ENCODE measurements at places on chromosomes 11 and 22.

- DNase-seq: no peak
These were observed 496.9 kb downstream of the SOX6 start for GRCh38 chr11:15859411-15859810.

GRCh38 chr11:27471589-27472397 lies 797 bp downstream of the LGR4 start:
- DNase-seq: no peak

- DNase-seq: no peak
These were observed 210.4 kb downstream of the SNX19 start for GRCh38 chr11:130705670-130706421.

DNA sequence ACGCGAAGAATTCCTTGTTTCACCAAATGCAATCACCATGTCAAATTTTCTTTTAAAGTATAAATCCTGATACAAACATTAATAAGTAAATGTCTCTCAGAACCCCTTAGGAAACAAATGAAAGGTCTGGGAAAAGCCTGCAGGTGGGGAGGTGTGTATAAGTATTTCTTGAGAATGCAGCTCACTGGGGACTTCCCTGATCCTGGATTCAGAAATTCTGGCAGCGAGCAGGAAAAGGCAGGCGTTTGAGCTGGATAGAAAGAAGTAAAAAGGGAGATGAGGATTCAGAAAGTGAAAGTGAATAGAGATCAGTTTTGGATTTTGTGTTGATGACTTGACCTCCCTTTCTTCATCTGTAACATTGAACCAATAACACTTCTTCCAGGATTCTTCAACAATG lies 68.3 kb upstream of the CTSC start:
- no peak for DNase-seq

GRCh38 chr11:60870276-60870675 lies 2.9 kb downstream of the ZP1 start:
- no peak for DNase-seq

DNA sequence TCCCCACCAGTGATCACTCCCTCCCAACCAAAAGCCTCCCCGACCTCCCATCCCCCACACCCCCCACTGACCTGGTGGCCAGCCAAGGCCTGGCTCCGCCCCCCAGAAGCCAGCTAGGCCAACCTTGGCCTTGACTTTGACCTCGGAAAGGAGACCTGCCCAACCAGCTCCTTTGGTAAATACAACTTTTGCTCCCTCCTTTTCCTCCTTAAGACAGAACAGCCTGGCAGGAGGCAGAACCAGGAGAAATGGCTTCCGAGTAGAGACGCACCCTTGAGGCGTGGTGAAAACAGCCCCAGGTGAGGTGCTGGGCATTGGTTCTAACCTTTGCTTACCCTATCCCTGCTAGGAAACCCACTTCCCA lies 27.0 kb downstream of the PLEKHA7 start:
- no peak for DNase-seq

- no peak for DNase-seq
These were observed 1384.0 kb downstream of the BRD1 start for GRCh38 chr22:48443680-48444079.

- no peak for DNase-seq
These were observed 1071.4 kb downstream of the JRKL start for GRCh38 chr11:97461044-97461880.

DNA sequence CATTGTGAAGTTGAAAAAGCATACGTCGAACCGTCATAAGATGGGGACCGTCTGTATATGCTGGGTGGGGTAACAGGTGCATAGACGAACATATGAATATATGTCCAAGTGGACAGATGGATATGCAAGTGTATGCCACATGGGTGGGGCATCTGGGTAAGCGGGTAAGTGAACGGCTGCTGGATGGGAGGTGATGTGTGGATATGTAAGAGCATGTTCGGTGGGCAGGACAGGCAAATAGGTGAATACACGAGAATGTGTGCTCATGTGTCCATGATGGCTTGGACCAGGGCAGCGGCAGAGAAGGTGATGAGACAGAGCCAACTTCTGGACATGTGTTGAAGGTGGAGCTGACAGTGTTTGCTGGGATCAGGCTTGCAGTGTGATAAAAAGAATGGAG lies 12.0 kb downstream of the IFITM10 start:
- no peak for DNase-seq

DNA sequence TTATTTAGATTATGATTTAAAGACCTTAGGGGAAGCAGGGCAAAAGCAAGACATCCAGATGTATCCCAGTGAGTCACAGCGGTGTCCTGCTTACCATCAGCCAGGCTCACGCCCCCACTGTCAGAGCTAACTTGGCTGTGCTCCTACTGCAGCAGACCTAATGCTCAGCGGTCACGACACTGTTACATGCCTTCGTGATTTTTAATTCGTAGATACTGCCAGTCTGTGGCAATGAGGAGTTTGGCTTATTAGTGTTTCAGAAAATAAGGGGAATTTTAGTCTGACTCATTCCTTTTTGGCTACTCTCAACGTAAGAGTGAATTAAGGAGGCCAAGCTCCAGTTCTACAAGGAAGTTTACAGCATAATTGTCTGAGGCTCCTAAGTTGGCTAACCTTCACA lies 22.7 kb downstream of the EFCAB6 start:
- DNase-seq: no peak

- no peak for DNase-seq
These were observed 16.8 kb upstream of the PAFAH1B2 start for GRCh38 chr11:117127171-117127901.

GRCh38 chr22:44456661-44457412 lies 41.2 kb downstream of the RTL6 start:
- no peak for DNase-seq

Data from stimulated activated CD8-positive, alpha-beta memory T cell treated with anti-CD3 and anti-CD28 coated beads, Interleukin-2, amount 100 ng/mL, for 48 hours (primary cell).